ENCODE measurements at places on chromosomes 13 and 19.

- peak; percentile 78 for DNase-seq
Measured at GRCh38 chr19:10699650-10700335, 1.4 kb upstream of the QTRT1 start.

DNA sequence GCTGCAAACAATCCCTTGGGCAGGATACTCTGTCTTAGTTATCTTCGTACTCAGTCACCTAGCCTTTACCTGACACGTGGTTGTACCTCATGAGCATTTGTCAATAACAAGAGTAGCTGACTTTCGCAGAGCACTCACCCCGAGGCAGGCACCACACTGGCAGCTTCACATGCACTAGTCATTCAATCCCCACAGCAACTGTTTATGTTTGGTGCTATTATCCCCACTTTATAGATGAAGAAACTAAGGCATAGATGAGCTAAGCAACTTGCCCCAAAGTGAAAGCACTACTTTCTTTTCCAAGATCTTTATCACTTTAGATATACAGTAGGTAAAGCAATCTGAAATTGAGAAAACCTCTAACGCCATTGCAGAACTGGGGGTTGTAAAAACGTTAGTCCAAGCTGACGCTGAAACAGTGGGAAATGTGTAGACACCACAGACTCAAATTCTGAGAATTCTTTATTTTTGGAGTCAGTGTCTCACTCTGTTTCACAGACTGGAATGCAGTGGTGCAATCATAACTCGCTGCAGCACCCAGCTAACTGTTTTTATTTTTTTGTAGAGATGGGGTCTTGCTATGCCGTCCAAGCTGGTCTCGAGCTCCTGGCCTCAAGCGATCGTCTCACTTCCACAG, 446.0 kb downstream of the FOXO1 start:
- peak; percentile 35 for DNase-seq

DNA sequence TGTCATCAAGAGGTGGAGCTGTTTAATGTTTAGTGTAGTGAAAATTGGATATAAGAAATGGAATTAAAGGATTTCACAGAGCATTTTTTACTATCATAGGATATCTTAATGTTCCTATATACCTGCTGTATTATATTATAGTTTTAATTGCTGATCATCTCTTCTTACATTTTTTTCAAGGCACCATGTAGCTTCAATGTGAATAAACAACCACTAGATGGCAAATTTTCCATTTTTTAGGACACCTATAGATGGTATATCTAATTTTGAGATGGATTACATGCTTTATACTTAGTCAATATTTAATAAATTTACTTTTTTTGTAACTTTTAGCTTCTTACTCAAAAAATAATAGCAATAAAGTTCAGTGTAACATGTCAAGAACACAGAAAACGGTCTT, 9.0 kb upstream of the ATXN8OS start:
- no peak for DNase-seq

GRCh38 chr13:97413694-97414093, 20.3 kb upstream of the RAP2A start:
- no peak for DNase-seq

DNA sequence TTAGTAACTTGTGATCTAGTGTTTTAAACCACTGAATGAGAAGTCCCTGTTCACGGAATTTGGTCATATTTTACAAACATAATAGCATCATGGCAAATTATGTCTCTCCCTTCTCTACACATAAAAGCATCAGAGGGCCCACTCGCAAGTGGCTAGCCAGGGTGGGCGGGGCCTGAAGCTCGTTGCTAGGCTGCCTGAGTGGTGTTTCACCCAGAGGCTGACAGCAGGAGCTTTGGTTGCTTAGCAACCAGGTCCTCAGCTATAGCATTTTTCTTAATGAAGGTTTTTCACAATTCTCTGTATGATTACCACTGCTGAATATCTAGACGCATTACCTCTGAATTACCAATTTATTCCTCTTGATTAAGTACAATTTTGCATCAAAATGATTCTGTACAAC, 126.5 kb downstream of the NALCN start:
- DNase-seq: no peak

GRCh38 chr19:36092566-36092965, 18.4 kb upstream of the OVOL3 start:
- no peak for DNase-seq

GRCh38 chr19:34759218-34759917, 13.6 kb downstream of the ZNF599 start:
- DNase-seq: no peak

DNA sequence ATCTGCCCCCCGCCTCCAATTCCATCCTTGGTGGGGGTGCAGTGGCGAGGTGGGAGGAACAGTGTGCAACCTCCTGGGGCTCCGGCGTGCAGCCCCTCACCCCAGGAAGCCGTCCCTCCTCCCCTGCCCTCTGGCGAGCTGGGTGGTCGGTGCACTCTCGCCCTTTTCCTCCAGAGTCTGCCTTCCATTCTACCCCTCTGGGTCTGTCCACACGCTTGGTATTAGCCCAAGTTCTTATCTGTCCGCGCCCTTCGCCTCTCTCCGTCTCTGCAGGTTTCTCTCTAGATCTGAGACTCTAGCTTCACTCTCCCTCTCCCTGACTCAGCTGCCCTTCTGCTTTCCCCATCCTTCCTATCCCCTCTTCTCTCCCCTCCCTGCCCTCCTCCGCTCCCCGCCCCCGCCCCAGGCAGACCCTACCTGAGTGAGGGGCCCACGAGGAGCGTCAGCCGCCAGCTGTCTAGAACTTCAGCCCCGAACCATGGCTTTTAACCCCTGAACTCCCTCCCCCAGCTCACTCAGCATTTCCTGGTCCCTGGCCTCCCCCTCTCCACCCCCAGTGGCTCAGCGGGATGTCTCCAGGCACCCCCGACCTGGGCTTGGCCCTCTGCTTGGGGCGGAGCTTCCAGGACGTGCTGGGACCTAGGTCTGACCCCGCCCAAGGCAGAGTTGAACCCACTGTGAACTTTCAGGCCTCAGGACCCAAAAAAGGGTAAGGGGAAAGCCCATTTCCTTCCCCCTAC, 499 bp upstream of the KLK13 start:
- DNase-seq: no peak

GRCh38 chr19:50906217-50906616, 5.0 kb downstream of the KLK4 start:
- DNase-seq: peak; percentile 27

DNA sequence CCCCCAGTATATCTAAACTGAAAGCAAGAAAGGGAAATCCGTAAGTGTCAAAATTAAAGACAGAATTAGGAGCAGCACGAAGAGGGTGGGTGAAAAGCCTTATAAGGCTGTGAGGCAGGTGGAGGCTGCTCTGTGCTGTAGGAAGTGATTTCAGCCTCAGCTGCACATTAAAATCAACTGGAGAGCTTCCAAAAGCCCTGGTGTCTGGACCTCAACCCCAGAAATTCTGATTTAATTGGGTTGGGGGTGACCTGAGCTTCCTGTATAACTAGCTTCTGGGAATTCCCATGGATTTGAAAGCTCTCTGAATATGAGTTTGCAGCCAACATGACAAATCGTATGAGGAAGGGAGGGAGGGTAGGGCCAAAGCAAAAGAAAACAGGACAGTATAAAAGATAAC, 242.4 kb upstream of the TMTC4 start:
- no peak for DNase-seq

- DNase-seq: peak; percentile 66
Measured at GRCh38 chr19:45455707-45456499, 11.9 kb upstream of the FOSB start.

Measured in CD4-positive, alpha-beta T cell treated with Interleukin-17A for 4 hours (primary cell).